ENCODE measurements at places on chromosomes 4 and X. TPM values are rescaled to one million over a fixed set of nuclear protein-coding genes. Genes with fewer than 3 reads are reported as not detected.

DNA sequence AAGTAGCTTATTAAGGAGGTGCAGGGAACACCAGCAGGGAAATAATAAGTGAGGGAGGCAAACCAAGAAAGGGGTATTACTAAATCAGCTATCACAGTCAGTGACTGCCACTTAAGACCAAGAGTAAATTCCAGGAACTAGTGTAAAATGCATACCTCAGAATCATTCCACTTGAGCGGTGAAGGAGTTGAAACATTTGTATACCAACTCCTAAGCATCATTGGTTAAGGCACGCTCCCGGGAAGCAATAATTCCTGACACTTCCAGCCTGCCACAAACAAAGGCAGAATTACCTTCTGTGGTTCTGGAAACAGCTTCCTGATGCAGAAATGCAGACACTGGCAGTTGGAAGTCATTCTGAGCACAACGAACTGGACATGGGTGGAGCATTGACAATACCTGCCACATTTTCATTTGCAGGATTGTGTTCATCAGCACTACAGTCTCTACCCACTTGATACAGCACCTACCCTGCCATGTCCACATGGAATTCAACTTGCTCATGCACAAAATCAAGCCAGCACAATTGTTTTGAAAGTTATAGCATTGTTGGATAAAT lies 82.1 kb downstream of the PPP1R2C start:
- no peaks in the 10 kb centered on the region for H3K4me1 ChIP-seq
- DNase-seq: no peak
- no peak overlapping the region for H3K27ac ChIP-seq
- peaks cover 8% of the 10 kb centered on the region for H3K27me3 ChIP-seq
- no peak overlapping the region for H3K4me3 ChIP-seq
- H3K36me3 ChIP-seq: no peaks in the 10 kb centered on the region

CNGA1 gene
- total RNA-seq: 0.35 TPM

DNA sequence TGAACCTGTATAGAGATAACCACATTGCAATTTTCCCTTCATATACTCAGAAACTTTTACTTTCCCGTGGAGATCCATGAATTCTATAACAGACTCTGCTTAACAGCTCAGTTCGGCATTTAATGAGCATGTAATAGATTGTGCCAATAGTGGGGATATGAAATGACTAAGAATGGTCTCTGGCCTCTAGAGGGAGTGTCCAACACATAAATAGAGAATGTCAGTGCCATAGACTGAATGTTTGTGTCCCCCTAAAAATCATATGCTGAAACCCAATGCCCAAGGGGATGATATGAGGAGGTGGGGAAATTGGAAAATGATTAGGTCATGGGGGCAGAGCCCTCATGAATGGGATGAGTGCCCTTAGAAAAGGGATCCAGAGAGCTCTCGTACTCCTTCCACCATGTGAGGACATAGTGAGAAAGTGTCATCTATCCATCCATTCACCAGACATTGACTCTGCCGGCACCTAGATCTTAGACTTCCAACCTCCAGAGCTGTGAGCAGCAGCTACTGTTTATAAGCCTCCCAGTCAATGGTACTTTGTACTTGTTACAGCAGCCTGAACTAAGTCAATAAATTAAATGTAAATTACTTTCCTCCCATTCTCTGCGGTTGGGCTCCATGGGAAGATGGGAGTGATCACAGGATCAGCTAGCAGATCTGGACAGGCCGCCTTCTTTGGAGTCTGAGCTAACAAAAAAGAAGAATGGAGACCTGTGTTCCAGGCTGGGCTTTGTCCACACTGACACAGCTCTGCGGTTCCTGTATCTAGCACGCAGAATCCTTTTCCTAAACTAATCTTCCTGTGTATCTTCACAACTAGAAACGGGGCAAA lies 28.1 kb upstream of the HPSE start:
- no peaks in the 10 kb centered on the region for H3K27me3 ChIP-seq
- no peak overlapping the region for H3K27ac ChIP-seq
- no peak overlapping the region for H3K4me3 ChIP-seq
- DNase-seq: peak; percentile 30

EMCN gene
- 36.1 TPM for total RNA-seq

RASSF6 gene
- total RNA-seq: 0.04 TPM

Data from muscle of leg (tissue), 16 donors.